ENCODE measurements at places on chromosomes 2 and 18.

GRCh38 chr2:29787473-29788465 is 133.6 kb downstream of the ALK start:
- DNase-seq, result no peak

DNA sequence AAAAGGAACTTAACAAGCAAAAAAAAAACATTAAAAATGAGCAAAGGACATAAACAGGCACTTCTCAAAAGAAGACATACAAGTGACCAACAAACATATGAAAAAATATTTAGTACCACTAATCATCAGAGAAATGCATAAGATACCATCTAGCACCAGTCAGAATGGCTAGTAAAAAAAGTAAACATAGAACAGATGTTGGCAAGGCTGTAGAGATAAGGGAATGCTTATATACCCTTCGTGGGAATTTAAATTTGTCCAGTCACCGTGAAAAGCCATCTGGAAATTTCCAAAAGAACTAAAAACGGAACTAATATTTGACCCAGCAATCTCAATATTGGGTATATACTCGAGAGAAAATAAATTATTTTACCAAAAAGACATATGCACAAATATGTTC is 1751.3 kb upstream of the LRRTM1 start:
- no peak for DNase-seq

DNA sequence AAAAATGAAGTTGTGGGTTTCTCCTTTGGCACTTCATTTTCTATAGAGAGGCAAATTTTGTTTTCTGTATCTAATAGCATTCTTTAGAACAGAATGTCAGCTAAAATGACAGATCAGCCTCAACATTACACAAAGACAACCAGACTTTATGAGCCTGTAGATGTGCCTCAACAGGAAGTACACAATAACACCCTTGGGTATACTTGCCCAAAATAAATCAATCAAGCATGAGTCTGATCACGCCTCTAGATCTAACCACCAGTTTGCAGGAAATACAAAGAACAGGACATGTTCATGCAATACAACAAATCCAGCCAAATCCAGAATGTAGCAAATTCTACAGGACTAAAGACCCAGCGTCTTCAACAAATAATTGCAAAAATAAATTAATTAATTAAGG is 11.2 kb upstream of the DAPL1 start:
- no peak for DNase-seq

GRCh38 chr2:100988630-100989417 is 13.3 kb upstream of the RPL31 start:
- no peak for DNase-seq

- no peak for DNase-seq
Observed at GRCh38 chr2:85744741-85745601, 8.8 kb upstream of the ATOH8 start.

GRCh38 chr18:58612315-58613055 is 16.4 kb downstream of the ALPK2 start:
- no peak for DNase-seq

DNA sequence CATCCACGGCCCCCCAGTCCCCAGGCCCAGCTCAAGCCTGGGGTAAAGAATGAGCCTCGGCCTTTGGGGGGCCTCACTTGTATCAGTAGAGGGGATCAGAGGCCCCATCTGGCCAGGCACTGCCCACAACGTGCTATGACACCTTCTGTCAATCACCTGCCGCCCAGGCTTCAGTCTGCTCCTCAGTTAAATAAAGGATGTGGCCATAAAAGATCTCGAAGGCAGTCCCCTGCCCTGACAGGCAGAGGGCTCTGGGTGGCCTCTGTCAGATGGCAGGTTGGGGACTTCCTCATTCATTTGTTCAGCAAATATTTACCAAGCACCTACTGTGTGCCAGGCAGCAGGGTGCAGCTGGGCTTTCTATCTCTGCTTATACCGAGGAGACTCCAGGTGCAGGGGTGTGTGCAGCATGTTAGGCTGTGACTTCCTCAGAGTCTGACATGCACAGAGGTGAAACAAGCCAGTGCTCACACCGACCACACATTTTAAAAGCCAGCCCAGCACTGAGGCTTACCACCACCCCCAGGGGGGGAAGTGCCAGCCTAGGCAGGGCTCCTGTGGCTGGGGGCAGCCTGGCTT is 166.4 kb downstream of the GALNT1 start:
- DNase-seq, result no peak
